ENCODE measurements at places on chromosomes 6 and 20. TPM values are rescaled to one million over a fixed set of nuclear protein-coding genes. Genes with fewer than 3 reads are reported as not detected.

The BPI gene
- total RNA-seq, result not detected

The CALHM4 gene
- not detected for total RNA-seq

The EYA4 gene
- 26.2 TPM for total RNA-seq

The TMX4 gene
- total RNA-seq, result 25.6 TPM

The SOX18 gene
- total RNA-seq, result 0.29 TPM

The ALDH8A1 gene
- 0.33 TPM for total RNA-seq

The PLEKHG1 gene
- 6.3 TPM for total RNA-seq

The ADAM33 gene
- 136 TPM for total RNA-seq

The GPR6 gene
- not detected for total RNA-seq

The SLC17A3 gene
- not detected for total RNA-seq

The SLC17A9 gene
- 4.8 TPM for total RNA-seq

The ARMH2 gene
- total RNA-seq, result not detected

The PRL gene
- total RNA-seq, result not detected

The BEND6 gene
- total RNA-seq, result 17.7 TPM

The KCNQ2 gene
- total RNA-seq, result not detected

The GATA5 gene
- total RNA-seq, result not detected

The C20orf141 gene
- not detected for total RNA-seq
